ENCODE measurements at places on chromosomes 16 and 17.

DNA sequence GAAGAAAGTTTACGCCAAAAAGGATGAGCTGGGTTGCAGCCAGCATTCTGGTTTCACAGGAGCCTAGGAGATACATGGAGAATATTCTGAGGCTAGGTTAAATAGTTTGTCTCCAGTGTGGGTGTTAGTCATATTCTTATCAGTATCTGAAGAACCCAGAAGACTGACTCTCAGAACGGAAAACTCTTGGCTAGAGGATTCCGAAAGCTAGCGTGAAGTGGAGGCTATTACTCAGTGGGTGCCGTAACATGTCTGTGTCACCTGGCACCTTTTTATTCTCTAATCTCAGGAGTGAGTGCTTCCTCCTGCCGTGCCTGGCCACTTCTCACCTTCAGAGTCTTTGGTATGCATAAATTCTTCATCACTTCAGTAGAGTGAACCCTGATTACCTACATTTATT is 199.5 kb downstream of the WWOX start:
- no peak for DNase-seq

- no peak for DNase-seq
Observed at GRCh38 chr16:73356401-73357079, 308.6 kb upstream of the ZFHX3 start.

DNA sequence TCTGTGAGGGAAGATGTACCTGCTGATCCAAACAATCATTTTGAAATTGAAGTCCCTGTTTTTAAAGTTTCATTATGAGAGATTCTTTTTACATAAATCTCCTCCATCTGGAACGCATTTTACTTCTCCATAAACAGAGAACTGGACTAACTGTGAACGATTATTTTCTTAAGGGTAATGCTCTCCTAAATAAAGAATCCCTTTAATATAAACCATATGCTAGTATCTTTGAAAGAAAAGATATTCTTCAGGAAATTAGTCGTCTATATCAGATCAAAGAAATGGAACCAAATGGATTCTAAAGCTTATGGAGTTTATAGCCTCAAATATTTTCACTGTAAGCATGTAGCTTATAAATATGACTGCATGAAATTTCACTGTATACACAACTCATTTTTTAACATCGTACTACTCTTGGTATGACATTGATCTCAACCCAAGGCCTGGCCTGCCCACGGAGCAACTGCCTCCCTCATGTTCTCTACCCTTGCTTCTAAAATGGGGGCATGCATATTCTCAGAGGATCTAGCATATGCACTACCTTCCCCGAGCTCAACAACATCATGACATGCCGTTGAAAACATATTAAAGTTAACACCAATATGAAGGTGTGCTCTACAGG is 66.4 kb downstream of the MYH10 start:
- DNase-seq: no peak

DNA sequence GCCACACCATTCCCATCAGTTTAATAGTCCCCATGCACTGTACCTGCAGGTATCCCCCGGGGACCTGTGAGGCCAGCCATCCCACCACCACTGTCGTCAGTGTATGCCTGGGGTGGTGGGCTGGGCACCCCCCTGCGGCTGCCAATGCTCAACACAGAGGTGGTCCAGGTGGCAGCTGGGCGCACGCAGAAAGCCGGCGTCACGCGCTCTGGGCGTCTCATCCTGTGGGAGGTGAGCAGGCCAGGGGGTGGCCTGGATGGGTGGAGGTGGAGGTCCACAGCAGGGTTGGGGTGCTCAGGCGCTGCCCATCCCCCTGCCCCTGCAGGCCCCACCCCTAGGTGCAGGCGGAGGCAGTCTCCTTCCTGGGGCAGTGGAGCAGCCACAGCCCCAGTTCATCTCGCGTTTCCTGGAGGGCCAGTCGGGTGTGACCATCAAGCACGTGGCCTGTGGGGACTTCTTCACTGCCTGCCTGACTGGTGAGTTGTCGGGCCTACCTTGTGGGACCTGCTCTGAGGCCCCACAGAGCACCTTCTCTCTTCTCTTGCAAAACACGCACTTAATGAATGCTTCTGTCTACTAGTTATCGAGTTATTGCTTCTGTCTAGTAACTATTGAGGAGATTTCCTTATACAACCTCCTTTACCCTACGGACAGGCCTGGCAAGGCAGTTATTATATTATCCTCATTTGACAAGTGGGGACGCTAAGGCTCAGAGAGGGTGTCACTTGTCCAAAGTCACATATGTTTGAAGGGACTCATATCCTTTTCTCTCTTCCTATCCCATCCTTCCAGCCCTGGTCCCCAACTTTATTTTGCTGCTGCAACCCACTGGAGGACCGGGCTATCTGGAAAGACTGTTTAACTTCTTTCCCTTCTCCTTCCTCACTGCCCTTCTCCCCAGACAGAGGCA is 5.8 kb upstream of the TRAF4 start:
- no peak for DNase-seq

DNA sequence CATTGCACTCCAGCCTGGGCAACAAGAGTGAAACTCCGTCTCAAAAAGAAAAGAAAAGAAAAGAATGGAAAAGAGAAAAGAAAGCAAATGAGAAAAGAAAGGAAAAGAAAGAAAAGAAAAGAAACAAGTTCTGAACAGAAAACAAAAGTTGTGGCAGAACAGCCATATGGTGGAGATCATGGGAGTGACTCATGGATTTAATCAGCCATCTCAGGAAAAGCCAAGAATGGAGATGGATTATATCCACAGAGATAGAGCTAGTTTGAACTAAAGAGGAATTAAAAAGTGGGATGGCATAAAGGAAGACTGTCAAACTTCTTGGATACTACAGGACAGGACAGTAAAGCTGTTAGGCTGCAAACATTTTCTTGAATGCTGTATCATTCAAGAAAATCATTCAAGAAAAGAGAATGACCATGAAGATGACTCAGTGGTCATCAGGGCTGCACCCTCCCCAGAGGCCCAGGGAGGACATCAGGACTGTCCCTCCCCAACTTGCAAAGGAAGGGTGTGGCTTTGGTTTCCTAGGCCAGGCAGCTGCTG is 120.6 kb downstream of the USP22 start:
- no peak for DNase-seq

GRCh38 chr17:18904482-18904881 is 46.6 kb downstream of the PRPSAP2 start:
- no peak for DNase-seq

DNA sequence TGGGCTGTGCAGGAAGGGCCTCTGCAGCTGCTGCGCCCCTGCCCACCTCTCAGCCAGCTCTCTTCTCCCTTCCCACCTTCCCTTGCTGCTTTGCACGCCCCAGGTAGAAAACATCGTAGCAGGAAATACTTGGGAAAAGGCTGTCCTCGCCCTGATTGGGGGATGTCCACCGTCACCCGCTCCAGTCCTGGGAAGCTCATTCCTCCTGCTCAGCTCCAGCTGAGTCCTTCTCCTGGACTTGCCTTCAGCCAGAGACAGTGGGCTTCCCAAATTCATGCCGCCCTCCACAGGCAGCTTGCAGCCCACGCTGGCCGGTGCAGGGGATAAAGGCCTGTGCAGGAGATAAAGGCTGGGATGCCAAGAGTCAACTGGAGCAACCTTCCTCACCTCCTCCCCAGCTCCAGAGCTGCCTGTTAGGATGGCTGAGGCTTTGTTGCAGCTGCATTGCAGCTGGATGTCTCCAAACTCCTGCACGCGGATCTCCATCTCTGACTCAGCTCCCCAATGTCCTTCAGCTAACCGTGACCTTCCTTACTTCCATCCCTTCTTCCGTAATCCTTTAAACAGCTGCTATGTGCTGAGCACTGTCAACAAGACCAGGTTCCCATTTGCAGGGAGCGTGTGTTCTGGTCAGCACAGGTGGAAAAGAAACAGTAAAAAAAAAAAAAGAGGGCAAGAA is 402.0 kb upstream of the TNRC6C start:
- DNase-seq: no peak

- DNase-seq: peak; percentile 74
Observed at GRCh38 chr17:79214940-79215604, 140.4 kb downstream of the ENGASE start.

DNA sequence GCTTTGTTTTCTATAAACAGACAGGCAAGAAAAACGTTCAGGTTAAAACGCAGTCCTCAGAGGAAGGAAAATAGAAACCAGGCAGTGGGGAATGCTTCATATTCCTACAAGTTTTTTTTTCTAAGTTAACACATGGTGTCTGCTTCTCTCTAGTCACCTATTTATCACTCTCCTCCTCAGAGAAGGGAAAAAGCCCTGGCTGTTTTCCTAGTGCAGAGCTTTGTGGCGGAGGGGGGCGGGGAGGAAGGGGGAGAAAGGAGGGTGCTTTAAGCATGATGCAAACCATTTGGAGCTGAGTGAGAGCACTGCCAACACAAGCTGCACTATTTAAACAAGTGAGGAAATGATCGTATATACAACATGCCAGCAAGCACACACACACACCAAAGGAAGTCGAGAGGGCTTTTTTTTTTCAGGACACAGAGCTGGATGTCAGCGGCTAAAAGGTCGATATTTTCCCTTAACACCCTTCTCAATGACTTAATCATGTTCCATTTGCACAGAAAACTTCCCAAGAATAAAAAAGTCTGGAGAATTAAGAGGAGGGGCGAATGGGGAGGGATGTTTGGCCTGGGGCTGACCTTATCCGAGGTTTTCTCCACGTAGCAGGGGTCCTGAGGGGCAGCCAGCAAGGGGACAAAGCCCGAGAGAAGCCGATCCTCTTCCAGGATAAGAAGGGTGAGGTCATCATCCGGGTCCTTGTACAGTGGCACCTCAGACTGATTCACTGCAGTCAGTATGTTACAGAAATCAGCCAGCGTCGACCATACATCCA is 117.4 kb downstream of the HIC1 start:
- DNase-seq: peak; percentile 22

GRCh38 chr16:22052980-22053379 is 39.4 kb upstream of the VWA3A start:
- DNase-seq: no peak

DNA sequence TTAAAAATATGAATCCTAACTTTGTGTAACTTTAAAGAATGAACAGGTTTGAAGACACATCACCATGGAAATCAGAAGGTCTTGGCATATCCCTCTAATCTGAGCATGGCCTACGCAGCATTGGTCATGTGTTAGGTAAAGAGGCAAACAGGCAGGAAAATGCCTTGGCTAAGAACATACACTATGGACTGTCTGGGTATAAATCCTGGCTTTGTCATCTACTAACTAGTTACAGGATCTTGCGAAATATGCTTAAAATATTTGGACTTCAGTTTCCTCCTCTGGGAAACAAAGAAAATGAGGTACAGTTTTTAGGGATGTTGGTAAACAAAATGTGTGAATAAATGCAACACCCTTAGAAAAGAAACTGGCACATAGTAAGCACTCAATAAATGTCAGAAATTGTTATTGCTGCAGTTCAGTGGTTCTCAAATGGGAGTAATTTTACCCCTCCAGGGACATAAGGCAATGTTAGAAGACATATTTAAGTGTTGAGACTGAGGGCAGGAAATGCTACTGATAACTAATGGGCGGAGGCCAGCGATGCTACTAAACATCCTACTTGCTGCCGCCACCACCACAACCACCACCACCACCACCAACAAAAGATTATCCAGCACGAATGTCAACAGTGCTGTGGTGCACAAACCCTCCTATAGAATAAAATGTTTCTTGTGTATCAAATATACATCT is 770.8 kb upstream of the SOX9 start:
- DNase-seq: no peak

DNA sequence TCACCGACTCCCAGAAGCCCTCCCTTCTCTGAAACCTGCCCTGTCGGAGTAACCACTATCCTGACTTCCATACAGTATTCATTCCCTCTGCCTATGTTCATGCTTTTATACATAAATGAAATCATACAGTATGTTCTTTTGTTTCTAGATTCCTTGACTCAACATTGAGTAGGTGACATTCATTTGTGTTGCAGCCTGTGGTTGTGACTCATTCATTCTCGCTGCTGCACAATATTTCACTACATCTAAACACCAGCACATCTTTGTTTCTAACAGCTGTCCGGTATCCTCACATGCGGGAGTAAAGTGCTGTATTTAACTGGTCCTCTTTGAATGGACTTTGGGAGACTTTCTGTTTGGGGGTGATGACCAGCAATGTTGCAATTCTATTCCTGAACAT is 135.0 kb upstream of the FOXF1 start:
- DNase-seq: no peak

GRCh38 chr16:83698964-83699363 is 108.8 kb upstream of the HSBP1 start:
- no peak for DNase-seq
